ENCODE measurements at places on chromosomes 7 and 10. TPM values are rescaled to one million over a fixed set of nuclear protein-coding genes. Genes with fewer than 3 reads are reported as not detected.
A peak's percentile ranks its signal among the peaks of the same experiment; 100 is the strongest.

GRCh38 chr7:47669178-47669891, 87.4 kb upstream of the TNS3 start:
- DNase-seq: peak; percentile 95

ANKRD30A gene
- not detected for total RNA-seq

DNA sequence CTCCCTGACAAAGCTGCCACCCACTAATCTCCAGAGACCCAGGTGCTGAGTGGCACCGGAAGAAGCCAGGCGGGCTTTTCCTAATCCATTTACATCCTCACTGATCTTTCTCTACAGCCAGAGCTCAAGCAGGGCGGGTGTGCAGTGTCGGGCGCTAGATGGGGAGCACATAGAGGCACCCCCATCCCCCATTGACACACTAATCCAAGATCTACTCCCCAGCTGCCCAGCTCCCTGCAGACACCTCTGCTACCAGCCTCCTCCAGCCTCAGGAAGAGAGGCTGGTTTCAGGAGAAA, 22.2 kb downstream of the FRMPD2 start:
- no peak for DNase-seq

RGR gene
- total RNA-seq: not detected

GRCh38 chr10:6678211-6678803, 98.2 kb upstream of the PRKCQ start:
- DNase-seq: peak; percentile 75

DNA sequence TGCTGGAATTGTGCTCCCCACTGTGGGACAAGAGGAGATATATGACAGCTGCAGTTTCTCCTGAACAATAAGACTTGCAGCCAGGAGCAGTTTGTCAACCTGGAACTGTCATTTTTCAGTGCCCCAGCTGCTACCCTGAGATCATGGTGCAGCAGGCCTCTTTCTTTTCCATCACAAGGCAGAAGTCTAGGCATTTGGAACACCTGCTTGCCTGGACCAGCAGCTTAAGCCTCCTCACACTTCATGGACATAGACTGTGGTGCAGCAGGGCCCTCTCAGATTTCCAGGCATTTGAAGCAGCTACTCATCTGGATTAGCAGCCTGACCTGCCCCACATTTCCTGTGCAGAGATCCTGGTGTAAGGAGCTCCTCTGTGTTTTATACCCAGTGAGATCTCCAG, 450.7 kb upstream of the TEX47 start:
- no peak for DNase-seq

DNA sequence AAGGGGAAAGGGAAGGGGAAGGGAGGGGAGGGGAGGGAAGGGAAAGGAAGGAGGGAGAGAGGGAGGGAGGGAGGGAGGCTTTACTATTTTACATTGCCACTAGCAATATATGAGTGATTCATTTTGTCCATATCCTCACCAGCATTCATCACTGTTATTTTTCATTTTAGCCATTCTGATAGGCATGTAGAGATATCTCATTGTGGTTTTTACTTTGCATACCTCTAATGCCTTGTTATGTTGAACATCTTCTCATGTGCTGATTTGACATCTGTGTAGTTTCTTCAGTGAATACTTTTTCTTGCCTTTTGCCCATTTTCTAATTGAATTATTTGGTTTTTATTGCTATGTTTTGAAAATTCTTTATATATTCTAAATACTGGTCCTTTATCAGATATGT, 52.7 kb downstream of the GCC1 start:
- no peak for DNase-seq

LRMDA gene
- 17.9 TPM for total RNA-seq

DNA sequence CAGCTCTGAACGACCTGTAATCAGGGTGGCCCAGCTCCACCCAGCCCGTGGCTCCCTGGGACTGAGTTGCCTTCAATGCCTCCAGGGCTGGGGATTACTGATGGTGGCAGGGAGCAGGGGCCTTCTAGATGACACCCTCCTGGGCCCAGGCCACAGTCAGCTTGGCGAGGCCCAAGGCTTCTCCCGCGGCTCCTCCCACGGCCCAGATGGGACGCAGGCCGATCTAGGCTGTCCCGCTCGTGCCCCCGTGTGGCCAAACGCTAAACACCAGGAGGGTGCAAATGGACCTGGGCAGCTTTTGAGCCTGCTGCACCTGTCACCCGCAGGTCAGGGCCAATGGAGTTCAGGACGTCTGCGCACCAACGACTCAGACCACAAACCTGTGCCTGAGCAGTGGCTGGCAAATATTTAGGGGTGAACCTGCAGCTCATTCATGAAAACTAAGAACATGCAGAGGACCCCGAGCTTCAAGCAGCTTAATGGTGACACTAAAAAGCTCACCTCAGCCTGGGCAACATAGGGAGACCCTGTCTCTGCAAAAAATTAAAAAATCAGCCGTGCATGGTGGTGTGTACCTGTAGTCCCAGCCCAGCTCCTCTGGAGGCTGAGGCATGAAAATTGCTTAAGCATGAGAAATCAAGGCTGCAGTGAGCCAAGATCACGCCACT, 43.2 kb downstream of the ASB13 start:
- peak; percentile 98 for DNase-seq

DNA sequence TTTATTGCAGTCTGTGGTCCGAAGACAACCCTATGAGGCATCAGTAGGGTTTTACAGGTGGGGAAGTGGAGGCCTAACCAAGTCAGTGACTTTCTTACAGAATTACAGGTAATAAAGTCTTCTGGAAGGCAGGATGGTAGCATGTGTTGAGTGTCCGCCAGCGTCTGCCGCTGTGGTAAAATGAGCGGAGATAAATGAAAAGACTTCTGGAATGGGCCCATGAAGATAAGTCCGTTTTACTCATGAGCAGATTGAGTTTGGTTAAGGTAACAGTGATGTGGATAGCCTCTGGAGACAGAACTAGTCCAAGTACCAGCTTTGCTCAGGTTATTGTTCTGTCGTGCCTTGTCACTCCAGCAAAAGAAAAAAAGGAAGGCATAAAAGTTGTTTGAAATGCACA, 966 bp downstream of the FBH1 start:
- DNase-seq: no peak

SFR1 gene
- 6.5 TPM for total RNA-seq

VGF gene
- not detected for total RNA-seq

H2BK1 gene
- not detected for total RNA-seq

DNA sequence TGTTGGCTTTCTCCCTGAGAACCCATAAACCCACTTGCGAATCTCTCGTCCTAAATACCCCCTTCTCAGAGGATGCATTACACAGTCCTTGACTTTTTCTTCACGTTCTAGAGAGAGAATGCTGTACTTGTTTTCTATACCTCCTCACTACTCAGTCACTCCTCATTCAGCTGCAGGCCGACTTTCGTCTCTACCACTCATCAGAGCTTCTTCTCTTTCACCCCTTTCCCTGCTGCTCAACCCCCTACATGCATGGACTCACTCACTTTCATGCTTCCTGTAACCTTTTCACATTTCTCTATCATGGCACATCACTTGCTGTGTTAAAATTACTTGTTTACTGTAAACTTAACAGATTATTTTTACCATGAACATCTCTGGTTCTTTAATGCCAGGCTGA, 19.8 kb downstream of the MDFIC start:
- no peak for DNase-seq

GRCh38 chr7:129597672-129598071, 13.8 kb upstream of the NRF1 start:
- no peak for DNase-seq

- DNase-seq: no peak
Measured at GRCh38 chr7:41188163-41189130, 514.4 kb downstream of the INHBA start.

DNA sequence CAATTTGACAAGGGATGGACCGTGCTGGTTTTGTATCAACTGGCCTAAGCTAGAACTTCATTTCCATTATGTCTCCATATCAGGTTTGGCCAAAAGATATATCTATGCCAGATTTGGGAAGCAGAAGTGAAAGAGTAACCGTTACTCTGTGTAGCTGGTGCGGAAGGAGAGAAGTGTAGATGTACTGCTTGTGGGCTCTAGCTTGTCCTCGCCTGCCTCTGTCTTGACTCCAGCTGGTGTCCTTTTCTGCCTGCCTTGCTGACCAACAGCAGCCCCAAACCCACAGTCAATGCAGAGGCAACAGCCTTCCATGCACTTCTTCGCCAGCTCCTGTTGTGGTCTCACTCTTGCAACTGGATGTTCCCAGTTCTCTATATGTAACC, 128.5 kb downstream of the KIF20B start:
- DNase-seq: no peak

- no peak for DNase-seq
Measured at GRCh38 chr10:44995581-44995913, 5.2 kb upstream of the ZNF22 start.

ZNF107 gene
- 9.5 TPM for total RNA-seq

- DNase-seq: no peak
Measured at GRCh38 chr10:72309290-72310240, 35.8 kb downstream of the DDIT4 start.

MAP3K8 gene
- 85.4 TPM for total RNA-seq

GRCh38 chr7:157522954-157523353, 186.2 kb downstream of the DNAJB6 start:
- DNase-seq: peak; percentile 45

DNA sequence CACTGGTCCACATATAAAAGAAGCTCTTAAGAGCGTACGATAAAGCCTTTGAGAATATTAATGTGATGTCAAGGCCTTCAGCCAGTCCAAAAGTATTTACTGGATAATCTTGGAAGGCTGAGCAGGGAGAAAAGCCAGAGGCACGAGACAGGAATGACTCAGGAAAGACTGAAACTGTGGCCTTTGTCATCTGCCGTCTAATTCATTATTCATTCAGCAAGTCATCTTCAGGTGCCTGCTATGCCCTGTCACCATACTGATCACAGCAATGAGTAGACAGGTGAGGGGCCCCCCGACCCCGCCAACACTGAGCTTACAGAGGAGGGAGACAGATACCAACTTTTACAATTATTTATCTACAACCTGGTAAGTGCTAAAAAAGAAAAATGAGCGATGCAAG, 78.9 kb downstream of the VOPP1 start:
- peak; percentile 21 for DNase-seq

CALN1 gene
- not detected for total RNA-seq

- DNase-seq: no peak
Measured at GRCh38 chr7:98362517-98362916, 38.4 kb downstream of the BAIAP2L1 start.

DNA sequence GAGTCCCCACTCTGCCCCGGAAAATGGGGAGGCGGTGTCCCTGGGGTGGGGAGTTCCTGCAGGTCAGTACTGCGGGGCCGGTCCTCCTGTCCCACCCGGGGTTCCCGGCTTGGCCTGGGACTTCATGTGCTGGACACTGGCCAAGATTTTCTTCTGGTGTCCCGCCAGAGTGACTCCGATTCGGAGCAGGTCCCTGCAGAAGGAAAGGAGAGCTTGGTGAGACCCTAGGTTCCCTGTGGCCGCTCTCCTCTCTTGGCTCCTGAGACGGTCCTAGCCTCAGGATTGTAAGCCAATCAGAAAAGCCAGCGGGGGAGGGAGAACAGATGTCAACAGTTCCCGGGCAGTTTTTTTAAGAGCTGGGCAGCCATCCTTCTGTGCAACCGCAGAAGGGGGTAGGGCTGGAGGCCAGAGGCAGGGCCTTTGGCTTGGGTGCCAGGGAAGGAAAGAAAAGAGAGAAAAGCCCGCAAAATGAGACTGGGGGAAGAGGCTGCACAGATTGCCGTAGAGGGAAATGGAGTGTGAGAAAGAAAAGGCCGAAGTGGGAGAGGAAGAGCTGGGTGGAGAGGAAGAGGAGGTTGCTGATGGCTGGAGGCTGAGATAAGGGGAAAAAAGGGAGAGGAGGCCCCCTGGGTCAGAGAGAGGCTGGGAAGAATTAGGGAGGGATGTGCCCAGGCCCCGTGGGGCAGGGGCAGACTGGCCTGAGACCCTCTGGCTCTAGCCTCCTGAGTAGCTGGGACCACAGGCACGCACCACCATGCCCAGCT, 23.7 kb downstream of the EPHB4 start:
- peak; percentile 87 for DNase-seq

HNRNPA2B1 gene
- 354 TPM for total RNA-seq

DNA sequence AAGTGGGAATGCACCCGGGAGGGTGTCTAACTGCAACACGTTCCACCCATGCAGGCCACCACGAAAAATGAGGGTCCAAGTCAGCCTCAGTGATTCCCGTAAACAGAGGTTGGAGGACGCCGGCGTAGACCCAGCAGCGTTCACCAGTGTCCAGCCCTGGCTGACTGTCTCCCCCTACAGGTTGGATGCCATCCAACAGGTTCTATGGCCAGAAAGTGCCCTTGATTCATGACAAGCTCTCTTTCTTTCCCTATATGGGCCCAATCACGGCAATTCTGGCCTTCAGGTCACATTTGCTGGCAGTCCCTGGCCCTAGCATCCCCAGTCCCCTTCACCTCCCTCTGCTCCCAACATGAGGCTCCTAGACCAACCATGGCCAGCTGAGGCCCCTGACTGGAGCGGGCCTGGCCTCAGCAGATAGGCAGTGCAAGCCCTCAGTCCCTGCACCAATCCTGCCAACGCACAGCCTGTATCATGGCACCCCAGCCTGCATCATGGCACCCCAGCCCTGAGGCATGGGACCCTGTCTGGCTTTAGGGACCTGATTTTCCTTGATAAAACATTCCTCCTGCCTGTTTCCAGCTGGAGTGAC, 227.4 kb downstream of the GRID1 start:
- no peak for DNase-seq

GRCh38 chr7:71868797-71869196, 543.3 kb downstream of the CALN1 start:
- DNase-seq: peak; percentile 56

DNA sequence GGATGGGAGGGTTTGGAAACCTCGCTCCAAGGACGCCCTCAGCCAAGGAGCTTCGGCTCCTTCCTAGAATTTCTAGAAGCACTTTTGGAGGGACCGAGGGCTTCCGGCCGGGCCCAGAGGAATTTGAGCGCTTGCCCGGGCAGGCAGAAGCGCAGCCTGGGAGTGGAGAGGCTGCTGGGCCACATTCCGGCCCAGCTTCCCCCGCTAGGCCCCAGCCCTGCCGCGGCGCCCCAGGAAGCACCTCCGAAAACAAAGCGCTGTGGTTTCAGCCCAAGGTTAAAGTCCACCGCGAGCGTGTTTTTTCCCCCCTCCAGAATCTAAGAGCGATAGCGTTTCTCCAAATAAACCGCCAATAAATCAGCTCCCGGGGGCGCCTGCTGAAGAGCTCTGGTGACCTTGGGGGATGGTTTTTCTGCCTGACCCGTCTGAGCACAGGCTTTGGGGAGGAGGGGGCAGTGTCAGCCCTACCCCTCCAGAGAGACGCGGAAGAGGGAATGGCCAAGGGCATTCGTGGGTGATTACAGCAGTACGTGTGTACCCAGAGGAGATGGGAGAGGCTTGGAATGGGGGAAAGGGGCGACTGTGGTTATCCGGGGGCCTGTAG, 5.7 kb upstream of the TNRC18 start:
- DNase-seq: peak; percentile 78

DNA sequence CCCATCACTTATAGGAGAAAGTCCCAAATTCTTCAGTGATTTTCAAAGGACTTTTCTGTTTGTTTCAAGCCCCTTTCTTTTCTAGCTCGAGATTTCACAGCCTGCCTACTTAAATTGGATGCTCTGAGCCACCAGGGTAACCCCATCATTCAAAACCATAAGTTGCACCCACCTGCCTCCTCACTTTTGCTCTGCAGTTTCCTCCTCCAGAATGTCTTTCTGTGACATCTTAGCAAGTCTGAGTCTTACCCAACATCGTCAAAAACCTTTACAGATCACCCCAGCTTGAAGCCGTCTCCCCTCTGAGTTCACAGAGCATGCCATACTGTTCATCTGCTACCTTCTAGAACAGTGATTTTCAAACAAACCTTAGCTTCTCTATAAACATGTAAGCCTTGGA, 64.3 kb upstream of the CACNB2 start:
- DNase-seq: no peak

All from aorta (tissue), 5 donors.